Activated CD8-positive, alpha-beta T cell treated with anti-CD3 and anti-CD28 coated beads for 36 hours (primary cell): ENCODE measurements at places on chromosomes 5 and 9. TPM values are rescaled to one million over a fixed set of nuclear protein-coding genes. Genes with fewer than 3 reads are reported as not detected.

DNA sequence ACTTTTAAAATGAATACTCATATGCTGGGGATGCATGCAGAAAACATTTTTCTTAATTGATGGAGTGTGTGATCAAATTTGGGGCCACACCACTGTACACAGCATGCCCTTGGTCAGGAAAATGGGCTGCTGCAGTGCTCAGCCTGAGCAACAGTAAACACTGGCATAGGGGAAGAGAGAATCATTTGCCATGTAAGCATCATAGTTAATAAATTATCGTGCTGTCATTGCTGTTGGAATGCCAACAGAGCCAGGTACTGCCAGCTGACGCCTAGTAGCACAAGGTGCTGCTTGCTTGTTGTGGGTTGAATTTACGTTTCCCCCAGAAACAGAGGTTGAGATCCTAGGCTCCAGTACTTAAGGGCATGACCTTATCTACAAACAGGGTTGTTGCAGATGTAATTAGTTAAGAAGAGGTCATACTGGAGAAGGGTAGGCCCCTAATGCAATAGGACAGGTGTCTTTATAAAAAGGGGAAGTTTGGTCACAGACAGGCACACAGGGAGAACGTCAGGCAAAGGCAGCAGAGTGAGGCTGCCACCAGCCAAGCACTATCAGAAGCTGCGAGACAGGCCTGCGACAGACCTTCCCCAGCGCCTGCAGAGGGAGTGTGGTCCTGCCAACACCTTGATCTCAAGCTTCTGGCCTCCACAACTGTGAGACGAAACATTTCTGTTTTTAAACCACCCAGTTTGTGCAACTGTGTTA, 25.3 kb downstream of the DAP start:
- no peak for DNase-seq

DNA sequence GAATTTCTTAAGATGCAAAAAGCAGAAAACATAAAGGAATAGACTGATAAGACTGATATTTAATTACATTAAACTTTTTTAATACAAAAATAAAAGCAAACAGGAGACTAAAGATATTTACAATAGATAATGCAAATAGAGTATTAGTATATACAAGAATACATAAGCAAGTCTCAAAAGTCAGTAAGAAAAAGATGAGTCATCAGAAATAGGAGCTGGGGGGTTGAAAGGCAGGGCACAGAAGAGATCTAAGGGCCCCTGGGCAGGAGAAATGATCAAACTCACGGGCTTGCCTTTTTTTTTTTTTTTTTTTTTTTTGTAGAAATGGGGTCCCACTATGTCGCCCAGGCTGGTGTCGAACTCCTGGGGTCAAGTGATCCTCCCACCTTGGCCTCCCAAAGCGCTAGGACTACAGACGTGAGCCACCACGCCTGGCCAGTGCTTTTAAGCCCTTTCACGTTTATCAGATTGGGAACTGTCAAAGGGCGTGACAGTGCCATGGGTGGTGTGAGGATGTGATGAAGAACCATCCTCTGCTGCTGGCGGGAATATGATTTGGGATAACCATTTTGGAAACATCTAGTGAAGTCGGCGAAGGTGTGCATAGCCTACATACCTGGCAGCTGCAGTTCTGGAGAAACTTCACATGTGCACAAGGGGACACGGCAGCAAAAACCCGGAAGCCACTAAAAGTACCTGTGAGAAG, 126.1 kb downstream of the CACNA1B start:
- no peak for DNase-seq

DNA sequence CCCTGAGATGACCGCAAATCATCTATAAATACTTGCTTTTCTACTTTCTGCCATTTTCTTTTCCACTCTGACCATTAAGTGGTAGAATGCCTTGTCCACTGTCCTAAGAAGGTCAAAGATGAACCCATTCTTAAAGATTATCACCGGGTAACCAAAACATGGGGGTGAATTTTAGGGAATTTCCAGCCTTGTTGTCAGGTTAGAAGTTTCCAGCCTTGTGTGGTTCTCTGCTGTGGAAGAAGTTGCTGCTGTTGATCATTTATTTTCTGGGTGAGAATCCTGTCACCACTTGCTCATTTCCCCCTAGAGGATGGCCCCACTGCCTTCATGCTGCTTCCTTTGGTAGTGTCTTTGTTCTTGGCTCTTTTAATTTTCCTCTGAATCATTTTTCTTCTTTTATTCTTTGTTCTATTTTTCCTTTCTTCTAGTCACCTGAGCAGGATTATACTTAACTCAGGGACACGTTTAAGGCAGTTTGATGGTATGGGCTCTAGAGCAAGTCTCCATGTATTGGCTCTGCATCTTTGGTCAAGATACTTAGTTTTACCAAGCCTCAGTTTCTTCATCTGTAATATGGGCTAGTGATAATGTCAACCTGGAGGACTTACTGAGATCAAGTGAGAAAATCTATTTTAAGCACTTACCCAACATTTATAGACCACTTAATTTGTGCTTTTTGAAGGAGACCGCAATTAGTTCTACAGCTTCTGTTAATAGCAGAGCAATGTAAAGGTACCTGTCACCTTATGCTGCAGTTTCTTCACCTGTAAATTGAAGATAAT, 266.2 kb downstream of the ARHGAP26 start:
- peak; percentile 58 for DNase-seq

Gene CTSV
- 0.16 TPM for total RNA-seq

GRCh38 chr5:119522841-119523240, 70.5 kb downstream of the HSD17B4 start:
- no peak for DNase-seq

- no peak for DNase-seq
Observed at GRCh38 chr9:111807197-111807596, 12.5 kb upstream of the SHOC1 start.

Gene HTR1A
- not detected for total RNA-seq

Gene FYB1
- total RNA-seq: 83.0 TPM

GRCh38 chr5:71640408-71640807, 53.3 kb downstream of the MCCC2 start:
- no peak for DNase-seq

DNA sequence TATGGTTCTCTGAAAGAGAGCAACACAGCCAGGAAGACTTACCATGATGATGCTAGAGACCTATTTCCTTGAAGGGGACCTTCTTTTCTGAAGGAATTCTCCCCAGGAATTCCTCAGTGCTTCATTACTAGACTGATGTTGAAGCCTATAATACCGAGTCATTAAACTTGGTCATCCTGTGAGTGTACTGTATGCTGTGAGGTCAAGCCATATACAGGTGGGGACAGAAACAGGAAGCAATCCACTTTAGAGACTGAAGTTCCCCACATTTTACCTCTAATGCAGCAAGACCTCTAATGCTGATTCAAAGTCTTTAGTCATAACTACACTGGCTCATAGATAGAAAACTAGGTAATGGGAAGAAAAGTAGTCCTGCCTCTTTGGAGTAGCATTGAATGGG, 77.1 kb upstream of the RASEF start:
- no peak for DNase-seq

- no peak for DNase-seq
Observed at GRCh38 chr5:135429301-135430134, 17.6 kb downstream of the DCANP1 start.

Gene ACTBL2
- total RNA-seq: not detected

- no peak for DNase-seq
Observed at GRCh38 chr5:170442921-170443320, 53.8 kb upstream of the KCNMB1 start.

Gene MAMDC4
- total RNA-seq: 18.5 TPM

Gene PLPPR1
- not detected for total RNA-seq

GRCh38 chr5:34604119-34604675, 51.9 kb upstream of the RAI14 start:
- DNase-seq: no peak

Gene ADAMTS12
- not detected for total RNA-seq
